T-helper 17 cell (primary cell): ENCODE measurements at places on chromosomes 11 and 22. TPM values are rescaled to one million over a fixed set of nuclear protein-coding genes. Genes with fewer than 3 reads are reported as not detected.

The PUS3 gene
- total RNA-seq = 4.1 TPM

- H3K4me3 ChIP-seq = no peak overlapping the region
- peaks cover 9% of the 10 kb centered on the region for H3K27me3 ChIP-seq
- DNase-seq = no peak
- no peak overlapping the region for H3K27ac ChIP-seq
- no peaks in the 10 kb centered on the region for H3K4me1 ChIP-seq
Observed at GRCh38 chr11:86518211-86518610, 143.5 kb downstream of the CCDC81 start.

DNA sequence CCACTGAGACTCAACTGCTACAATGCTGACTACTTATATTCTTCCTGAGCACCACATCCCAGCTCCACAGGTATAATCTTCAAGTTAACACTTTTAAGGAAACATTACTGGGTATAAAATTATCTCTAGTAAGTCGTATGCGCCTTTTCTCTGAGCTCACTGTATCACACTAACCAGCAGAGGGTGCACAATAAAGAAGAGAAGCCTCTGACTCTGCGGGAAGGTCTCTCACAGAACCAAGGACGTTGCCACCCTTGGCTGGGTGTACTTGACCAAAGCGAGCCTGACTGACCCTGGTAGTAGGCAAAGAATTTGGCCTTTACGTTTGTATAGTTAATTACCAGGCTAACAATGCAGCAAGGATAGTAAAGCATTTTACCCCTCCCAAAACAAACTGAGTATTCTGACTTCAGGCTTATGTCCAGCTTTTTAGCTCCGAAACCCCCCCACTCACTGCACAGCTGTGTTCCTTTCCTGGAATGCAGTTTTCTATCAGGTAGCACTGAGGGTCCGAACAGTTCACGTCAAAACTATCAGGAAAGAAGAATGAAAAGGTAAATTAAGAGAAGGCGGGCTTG lies at the start of gene BTBD18:
Gene BTBD18, minus strand, starts transcription at position 144 of the 578 bp plus-strand sequence. CDS start 631 bp downstream, outside the sequence.
- H3K4me3 ChIP-seq = no peak within 1 kb of the TSS
- H3K4me1 ChIP-seq = peaks cover 12% of the 10 kb centered on the region
- H3K27me3 ChIP-seq = no peaks in the 10 kb centered on the region
- DNase-seq = no peak
- H3K27ac ChIP-seq = peak within 1 kb of the TSS; percentile 27
- H3K36me3 ChIP-seq = peaks cover 2% of the 10 kb centered on the region

DNA sequence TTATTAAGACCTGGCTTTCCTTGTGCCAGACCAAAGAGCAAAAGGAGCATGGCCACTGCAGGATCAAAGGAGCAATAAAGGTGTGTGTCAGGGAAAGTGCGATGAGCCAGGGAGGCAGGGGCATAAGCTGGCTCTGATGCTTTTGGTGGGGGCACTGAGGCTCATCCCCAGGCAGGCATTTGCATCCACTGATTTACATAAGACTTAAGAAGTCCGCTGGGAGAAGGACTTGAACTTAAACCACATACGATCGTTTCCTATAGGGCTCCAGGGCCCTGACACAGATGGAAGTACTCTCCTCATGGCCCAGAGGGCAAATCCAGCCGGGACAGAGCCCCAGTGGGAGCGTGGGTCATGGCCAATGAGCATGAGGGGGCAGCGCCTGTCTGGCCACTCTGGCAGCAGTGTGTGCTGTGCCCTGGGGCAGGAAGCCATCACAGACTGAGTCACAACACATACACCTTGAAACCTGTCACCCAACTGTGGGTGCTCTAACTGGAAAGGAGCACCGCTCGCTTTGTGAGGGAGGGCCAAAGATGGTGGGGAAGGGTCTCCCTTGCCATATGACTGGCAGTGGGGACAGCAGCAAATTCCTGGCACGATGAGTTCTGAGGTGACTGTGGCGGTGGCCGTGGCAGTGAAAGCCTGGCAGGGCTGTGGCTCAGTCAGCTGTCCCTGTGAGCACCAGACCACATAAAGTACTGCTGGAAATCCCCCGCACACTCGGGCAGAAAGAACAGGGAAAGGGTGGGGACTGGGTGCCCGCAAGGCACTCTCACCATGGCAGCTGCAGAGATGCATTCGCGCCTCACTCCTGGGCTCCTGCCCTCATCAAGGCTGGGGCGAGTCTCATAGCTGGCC lies 79.4 kb upstream of the LMO1 start:
- H3K36me3 ChIP-seq = no peaks in the 10 kb centered on the region
- peaks cover 26% of the 10 kb centered on the region for H3K27me3 ChIP-seq
- H3K4me3 ChIP-seq = peak overlapping the region; percentile 55
- H3K4me1 ChIP-seq = peaks cover 16% of the 10 kb centered on the region
- peak overlapping the region; percentile 79 for H3K27ac ChIP-seq

DNA sequence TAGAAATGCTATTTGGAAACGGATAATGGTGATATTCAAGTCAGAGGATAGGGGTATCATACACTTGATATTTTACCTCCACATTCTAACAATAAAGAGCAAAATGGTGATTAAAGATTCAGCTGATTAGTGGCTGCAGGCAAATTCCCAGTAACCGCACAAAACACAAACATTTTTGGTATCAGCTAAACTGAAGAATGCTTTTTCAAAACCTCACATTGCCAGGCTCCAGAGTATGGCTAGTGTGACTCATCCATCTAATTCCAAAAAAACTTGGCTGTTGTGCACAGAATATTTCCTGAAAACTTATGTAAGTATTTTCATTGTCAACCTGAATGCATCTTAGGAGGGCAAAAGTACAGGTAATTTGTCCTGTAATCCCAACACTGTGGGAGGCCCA lies 10.9 kb downstream of the SRPRA start:
- H3K36me3 ChIP-seq = peaks cover 5% of the 10 kb centered on the region
- H3K4me3 ChIP-seq = no peak overlapping the region
- no peak for DNase-seq
- no peak overlapping the region for H3K27ac ChIP-seq
- peaks cover 11% of the 10 kb centered on the region for H3K4me1 ChIP-seq

DNA sequence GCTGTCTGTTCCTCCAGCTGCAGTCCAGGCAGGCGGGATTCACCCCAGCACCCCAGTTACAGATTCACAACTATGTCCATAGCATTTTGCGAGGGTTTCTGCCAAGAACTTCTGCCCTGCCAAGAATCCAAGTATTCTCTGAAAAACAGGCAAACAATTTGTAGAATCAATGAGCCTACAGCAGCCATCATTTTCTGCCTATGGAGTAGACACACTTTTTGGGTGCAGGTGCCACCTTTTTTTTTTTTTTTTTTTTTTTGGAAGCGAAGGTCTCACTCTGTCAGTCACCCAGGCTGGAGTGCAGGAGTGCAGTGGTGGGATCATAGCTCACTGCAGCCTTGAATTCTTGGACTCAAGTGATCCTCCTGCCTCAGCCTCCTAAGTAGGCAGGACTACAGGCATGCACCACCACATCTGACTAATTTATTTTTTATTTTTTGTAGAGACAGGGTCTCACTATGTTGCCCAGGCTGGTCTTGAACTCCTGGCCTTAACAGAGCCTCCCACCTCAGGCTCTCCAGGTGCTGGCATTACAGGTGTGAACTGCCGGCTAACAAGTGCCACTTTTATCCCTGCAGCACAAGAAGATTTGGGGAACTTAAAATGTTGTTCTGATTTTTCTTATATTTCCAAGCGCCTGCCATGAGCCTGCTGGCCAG lies 195.1 kb downstream of the SNX19 start:
- H3K4me3 ChIP-seq = no peak overlapping the region
- no peak for DNase-seq
- H3K27me3 ChIP-seq = peaks cover 36% of the 10 kb centered on the region
- H3K4me1 ChIP-seq = no peaks in the 10 kb centered on the region

GRCh38 chr22:28882545-28882877 lies 861 bp upstream of the ZNRF3 start:
- H3K4me1 ChIP-seq = peaks cover 18% of the 10 kb centered on the region
- peak overlapping the region; percentile 68 for H3K27ac ChIP-seq
- H3K27me3 ChIP-seq = peaks cover 21% of the 10 kb centered on the region
- H3K4me3 ChIP-seq = peak overlapping the region; percentile 92
- H3K36me3 ChIP-seq = no peaks in the 10 kb centered on the region

The C22orf23 gene
- total RNA-seq = not detected

DNA sequence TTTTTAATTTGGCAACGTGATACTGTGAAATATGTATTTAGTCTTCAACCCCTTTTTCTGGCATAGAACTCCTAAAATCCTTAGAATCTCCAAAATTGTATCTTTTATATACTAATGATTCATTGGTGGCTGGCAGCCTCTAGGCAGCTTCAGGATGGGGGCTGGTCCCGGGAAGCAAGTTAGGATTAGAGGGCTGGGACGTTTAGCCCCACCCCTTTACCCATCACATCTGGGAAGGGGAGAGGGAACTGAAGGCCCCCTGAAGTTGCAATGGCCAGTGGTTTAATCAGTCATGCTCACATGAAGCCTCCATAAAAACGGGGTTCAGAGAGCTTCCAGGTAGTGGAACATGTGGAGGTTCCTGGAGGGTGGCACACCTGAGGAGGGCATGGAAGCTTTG lies 7.1 kb downstream of the IL17RA start:
- peaks cover 54% of the 10 kb centered on the region for H3K4me1 ChIP-seq
- H3K27ac ChIP-seq = peak overlapping the region; percentile 34
- H3K27me3 ChIP-seq = no peaks in the 10 kb centered on the region
- no peak overlapping the region for H3K4me3 ChIP-seq
- H3K36me3 ChIP-seq = no peaks in the 10 kb centered on the region
- no peak for DNase-seq

- peaks cover 2% of the 10 kb centered on the region for H3K36me3 ChIP-seq
- no peaks in the 10 kb centered on the region for H3K27me3 ChIP-seq
- H3K4me1 ChIP-seq = peaks cover 49% of the 10 kb centered on the region
- DNase-seq = peak; percentile 59
Observed at GRCh38 chr22:30266445-30267381, at the start of gene OSM. Gene OSM (minus strand): TSS chr22:30266851. CDS start chr22:30266799, 52 bp downstream.

The FGF3 gene
- total RNA-seq = not detected

The KMT2A gene
- 178 TPM for total RNA-seq

DNA sequence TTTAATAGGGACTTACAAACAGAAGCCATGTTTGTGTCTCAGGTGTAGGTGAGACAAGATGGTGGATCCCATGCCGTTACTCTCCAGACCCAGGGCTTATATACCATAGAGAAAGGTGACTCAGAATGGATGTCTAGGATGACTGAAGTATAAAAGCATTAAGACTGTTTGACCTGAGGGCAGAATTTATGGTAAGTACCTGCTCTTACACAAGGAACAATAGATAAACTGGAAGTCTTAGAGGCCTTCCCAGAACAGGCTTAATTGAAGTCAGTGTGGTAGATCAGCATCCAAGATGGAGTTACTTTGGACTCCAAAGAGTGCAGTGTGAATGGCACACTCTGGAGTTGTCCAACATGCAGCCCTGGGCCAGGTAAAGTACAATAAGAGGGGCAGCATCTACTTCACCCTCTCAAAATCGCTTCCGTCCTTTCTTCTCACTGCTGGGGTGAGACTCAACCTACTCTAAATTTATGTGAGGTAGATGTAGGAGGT lies 387.0 kb upstream of the DDI1 start:
- H3K4me3 ChIP-seq = no peak overlapping the region
- no peaks in the 10 kb centered on the region for H3K36me3 ChIP-seq
- no peak for DNase-seq
- H3K27me3 ChIP-seq = no peaks in the 10 kb centered on the region

The KIF18A gene
- 5.3 TPM for total RNA-seq

DNA sequence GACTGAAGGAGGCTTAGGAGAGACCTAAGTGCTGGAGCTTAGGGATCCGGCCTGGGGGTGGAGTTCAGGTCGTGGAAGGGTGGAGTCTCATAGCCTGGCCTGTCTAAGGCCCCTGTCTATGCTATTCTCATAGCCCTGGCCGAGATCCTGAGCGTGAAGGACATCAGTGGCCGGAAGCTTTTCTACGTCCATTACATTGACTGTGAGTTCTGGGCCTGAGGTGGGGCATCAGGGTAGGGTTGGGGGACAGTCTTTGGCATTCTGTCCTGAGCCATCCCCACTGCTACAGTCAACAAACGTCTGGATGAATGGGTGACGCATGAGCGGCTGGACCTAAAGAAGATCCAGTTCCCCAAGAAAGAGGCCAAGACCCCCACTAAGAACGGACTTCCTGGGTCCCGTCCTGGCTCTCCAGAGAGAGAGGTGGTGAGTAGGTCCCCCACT lies 603 bp downstream of the KAT5 start:
- H3K27ac ChIP-seq = peak overlapping the region; percentile 98
- H3K4me3 ChIP-seq = peak overlapping the region; percentile 95
- no peak for DNase-seq
- peaks cover 26% of the 10 kb centered on the region for H3K4me1 ChIP-seq
- H3K27me3 ChIP-seq = no peaks in the 10 kb centered on the region

The ANO9 gene
- 165 TPM for total RNA-seq

DNA sequence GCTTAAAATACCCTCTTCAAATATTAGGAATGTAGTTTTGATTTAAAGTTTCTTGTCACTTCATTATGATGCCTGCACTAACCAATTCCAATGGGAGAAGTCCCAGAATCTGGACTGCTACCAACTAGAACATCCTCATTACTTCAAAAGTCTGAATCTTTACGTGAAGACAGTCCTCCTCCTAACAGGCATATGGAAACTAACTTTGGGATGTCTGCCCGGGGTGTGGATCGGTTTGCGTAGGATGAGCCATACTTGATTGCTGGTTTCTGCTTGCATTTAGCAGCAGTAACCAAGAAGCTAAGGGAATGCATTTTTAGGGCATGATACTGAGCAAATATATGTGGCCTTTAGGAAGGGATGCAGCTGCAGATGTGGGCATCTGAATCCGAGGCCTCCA lies 177.1 kb downstream of the LRRC4C start:
- no peak overlapping the region for H3K4me3 ChIP-seq
- H3K27me3 ChIP-seq = no peaks in the 10 kb centered on the region
- no peaks in the 10 kb centered on the region for H3K36me3 ChIP-seq

- no peak overlapping the region for H3K4me3 ChIP-seq
- DNase-seq = no peak
- H3K36me3 ChIP-seq = peaks cover 2% of the 10 kb centered on the region
Observed at GRCh38 chr11:132444911-132445310, 1074.5 kb downstream of the NTM start.

The OR5AS1 gene
- total RNA-seq = not detected

GRCh38 chr22:17110791-17111550 lies 10.2 kb downstream of the TMEM121B start:
- DNase-seq = no peak
- peak overlapping the region; percentile 24 for H3K27ac ChIP-seq
- peaks cover 49% of the 10 kb centered on the region for H3K4me1 ChIP-seq

GRCh38 chr11:65539744-65540289 lies 14.9 kb downstream of the SCYL1 start:
- DNase-seq = no peak
- no peak overlapping the region for H3K27ac ChIP-seq
- peaks cover 3% of the 10 kb centered on the region for H3K36me3 ChIP-seq
- peaks cover 22% of the 10 kb centered on the region for H3K4me1 ChIP-seq
- no peaks in the 10 kb centered on the region for H3K27me3 ChIP-seq

DNA sequence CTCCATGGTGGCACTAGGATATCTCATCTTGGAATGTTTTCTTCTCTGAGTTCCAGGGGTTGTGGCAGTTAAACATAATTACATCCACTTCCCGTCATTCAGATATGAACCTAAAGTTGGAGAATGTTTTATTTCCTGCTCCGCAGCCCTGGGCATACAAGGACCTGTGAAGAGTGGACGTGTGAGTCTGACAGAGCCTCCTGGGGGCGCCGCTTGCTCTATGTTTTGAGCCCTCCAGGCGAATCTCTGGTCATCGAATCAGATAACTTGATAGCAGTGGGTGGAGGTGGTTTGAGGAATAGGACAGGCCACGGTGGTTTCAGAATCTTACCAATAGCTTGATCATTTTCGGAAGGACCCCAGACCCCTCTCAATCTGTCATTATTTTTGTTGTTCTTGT lies 174.2 kb downstream of the NTM start:
- H3K4me3 ChIP-seq = no peak overlapping the region
- no peak for DNase-seq
- H3K4me1 ChIP-seq = no peaks in the 10 kb centered on the region
- peaks cover 5% of the 10 kb centered on the region for H3K27me3 ChIP-seq
